Activated T-helper 9 cell treated with anti-CD3 and anti-CD28 coated beads, Interleukin-2, amount 50 U/mL, for 16 hours (primary cell): ENCODE measurements at places on chromosomes 6 and 20.

- DNase-seq = no peak
Measured at GRCh38 chr6:108492131-108492766, 68.5 kb upstream of the FOXO3 start.

GRCh38 chr6:19052219-19052618, 665.1 kb downstream of the RNF144B start:
- no peak for DNase-seq

DNA sequence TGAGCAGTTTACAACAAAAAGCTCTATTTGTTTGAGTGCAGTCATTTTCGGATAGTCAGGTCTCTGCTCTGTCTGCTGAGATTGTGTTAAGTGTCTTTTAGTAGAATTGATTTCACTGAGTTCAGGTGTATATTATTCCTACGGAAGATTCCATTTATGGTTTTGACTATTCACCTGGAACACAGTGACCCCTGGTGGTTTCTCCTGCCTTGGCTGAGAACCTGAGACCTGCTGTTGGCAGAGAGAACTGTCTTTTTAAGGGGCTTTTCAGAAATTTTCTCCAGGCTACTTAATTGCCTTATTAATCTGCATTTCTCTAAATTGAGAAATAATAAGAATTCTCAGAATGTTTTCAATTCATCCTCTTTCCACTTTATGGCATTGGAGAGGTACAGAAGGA, 508.0 kb downstream of the TBC1D32 start:
- no peak for DNase-seq

DNA sequence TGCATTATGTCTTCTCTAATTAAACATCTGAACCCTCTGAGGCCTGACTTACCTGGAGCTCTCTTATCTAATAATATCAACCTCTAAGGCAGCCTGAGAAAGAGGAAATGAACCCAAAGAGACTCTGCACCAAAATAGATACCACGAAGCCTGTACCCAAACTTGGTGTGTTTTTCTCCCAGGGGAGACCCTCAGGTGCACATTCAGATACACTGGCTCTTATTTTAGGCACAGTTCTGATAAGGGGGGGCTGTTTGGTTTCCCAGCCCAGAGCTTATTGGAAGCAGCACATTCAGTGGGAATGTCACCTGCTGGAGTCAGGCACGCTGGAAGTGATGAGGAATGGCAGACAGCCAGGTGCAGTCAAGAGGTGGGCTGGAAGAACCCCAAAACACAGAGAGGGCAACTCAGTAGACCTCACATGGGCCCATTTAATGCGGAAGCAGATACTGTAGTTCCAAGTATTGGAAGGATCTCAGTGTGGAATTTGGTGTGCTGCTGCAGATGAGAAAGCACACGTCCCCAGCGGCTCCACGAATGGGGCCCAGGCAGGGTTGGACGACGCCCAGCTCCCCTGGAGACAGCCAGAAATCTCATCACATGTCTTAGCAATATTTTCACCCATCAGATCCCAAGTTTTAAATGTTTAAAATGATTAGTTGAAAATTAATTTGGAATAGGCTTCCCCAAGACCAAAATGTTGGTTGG, 9.7 kb upstream of the CCR6 start:
- no peak for DNase-seq

DNA sequence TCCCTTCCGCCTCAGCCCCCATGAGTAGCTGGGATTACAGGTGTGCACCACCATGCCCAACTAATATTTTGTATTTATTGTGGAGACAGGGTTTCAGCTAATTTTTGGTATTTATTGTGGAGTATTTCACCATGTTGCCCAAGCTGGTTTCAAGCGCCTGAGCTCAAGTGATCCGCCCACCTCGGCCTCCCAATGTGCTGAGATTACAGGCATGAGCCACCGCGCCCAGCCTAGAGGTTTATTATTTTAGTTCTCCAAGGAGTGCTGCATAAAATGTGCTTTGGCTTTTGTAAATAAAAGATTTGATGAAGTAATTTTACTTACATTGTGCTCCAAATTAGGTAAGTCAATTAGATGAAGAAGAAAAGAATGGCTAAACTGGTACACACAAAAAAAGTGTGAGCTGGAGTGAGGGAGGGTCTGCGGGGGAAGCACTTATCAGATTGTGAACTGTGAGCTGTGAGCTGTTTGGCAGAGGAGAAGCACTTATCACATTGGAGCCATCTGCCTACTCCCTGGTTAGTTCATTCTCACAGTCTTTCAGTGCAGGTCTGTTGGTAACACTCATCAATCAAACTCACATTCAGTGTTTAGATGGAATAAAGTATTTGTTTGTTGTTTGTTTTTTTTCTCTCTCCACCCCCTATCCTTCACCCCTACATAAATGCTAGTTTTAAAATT, 398.0 kb downstream of the EPHA7 start:
- DNase-seq = no peak

- no peak for DNase-seq
Measured at GRCh38 chr6:154197196-154197860, 158.3 kb downstream of the OPRM1 start.

- DNase-seq = no peak
Measured at GRCh38 chr6:42095776-42096541, 45.6 kb downstream of the TAF8 start.

GRCh38 chr20:46139266-46139889, 21.3 kb downstream of the CD40 start:
- DNase-seq = no peak

DNA sequence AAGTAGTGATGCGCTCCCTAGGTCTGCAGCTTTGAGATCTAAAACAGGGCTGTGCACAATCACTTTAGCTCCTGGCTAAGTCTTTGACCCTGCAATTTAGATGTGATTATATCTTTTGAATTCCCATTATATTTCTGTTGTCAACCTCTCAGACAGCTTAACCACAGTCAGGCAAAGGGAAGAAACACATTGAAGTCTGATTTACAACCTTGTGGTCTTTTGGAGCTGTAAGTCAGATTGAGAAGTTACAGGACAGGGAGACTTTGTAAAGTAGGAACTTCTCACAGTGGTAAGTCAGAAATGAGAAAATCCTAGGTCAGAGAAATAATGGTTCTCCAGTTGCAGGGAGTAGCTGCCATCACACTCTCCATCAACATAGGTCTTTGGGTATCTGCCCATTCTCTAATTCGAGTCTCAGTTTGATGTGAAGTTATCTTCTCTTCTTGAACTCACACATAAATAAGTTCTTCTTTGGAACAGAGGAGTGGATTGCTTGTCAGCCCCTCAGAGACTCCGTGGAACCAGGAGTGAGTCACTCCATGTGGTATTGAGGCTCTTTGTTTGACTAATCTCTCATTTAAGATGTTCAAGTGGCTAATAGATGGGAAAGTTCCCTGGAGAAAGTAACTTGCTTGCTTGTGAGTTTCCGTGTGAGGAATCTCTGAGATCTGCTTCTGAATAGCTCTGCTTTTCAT, 35.0 kb upstream of the SGK1 start:
- DNase-seq = no peak

GRCh38 chr6:53811082-53811481, 16.3 kb downstream of the LRRC1 start:
- no peak for DNase-seq

DNA sequence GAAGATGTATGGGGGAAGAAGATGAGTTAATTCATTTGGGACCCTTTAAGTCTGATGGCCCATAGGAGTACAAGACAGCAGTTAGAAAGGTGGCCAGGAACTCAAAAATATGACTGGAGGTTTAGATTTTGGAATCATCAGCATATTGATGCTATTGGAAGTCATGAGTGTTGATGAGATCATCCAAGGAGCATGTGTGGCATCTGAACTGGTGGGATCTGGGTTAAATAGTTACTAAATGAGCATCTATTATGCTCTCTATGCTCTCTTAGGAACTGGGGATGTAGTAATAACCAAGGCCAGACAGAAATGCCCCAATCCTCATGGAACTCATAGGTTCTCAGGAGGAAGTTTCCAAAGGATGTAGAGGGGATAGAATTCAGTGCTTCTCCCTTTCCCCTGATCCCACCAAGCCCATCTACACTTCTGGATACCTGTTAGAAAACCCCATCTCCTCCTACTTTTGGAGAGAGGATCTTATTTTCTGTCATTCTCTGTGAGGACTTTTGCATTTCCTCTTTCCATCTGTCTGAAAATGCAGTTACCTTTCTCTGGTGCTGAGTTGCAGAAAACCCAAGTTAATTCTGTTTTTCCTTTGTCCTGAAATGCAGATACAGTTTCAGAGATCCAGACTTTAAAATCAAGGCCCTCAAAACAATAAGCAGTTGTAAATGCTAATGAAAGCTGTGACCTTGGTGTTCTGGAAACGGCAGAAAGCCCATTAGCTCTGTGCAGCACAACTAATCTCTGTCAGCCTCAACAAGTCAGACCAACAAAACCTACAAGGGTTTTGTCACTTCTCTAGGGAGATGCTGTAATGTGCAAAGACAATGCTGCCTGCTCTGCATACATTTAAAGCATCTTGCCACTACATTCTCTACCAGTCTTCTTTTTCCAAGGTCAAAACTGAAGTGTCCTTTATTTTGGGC, 65.8 kb downstream of the TBC1D7 start:
- DNase-seq = no peak

GRCh38 chr6:36127462-36128016, 2.8 kb upstream of the MAPK13 start:
- DNase-seq = no peak

DNA sequence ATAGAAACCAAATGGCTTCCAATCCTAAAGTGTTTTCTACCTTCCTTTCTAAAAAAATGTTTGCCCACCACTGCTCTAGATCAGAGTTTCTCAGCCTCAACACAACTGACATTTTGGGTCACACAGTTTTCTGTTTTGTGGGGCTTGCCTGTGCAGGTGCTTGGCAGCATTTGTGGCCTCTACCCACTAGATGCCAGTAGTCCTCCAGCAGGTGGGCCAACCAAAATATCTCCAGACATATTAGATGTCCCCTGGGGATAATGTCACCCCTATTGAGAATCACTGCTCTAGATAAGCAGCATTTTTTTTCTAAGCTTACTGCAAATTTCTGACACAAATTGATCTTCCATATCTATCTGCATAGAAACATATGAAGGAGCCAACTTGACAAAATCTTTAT, 26.3 kb upstream of the EPM2A start:
- DNase-seq = no peak

DNA sequence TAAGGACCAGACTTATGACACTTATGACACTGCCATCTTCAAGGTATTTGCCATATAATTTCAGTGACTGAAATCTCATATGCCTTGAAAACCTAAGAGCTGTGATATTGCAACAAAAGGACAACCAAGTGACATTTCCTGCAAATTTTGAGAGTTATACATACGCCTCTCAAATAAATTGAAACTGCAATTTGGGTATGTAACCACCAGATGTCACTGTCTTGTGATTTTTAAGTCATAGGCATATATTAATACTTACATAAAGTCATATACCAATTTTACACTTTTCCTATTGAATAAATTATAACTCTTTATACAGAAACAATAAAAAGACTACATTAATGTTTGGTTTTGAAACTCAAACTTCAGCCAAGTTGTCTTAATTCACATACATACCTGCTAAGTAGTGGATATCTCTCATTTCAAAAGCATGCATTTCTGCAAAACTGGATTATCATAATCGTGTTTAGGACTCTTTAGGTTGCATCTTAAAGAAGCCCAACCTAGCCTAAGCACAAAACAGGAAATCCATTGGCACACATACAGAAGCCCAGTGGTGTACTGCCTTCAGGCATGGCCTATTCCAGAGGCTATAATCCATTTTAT, 180.2 kb downstream of the PACRG start:
- no peak for DNase-seq

- DNase-seq = no peak
Measured at GRCh38 chr20:24935766-24936525, 13.1 kb upstream of the CST7 start.

- no peak for DNase-seq
Measured at GRCh38 chr6:105120570-105120969, 59.2 kb downstream of the POPDC3 start.

GRCh38 chr20:35224536-35224935, 2.0 kb upstream of the MMP24 start:
- no peak for DNase-seq

- no peak for DNase-seq
Measured at GRCh38 chr6:106446983-106447382, 86.5 kb downstream of the CRYBG1 start.

GRCh38 chr6:39389484-39389767, 66.9 kb upstream of the KCNK16 start:
- DNase-seq = no peak

DNA sequence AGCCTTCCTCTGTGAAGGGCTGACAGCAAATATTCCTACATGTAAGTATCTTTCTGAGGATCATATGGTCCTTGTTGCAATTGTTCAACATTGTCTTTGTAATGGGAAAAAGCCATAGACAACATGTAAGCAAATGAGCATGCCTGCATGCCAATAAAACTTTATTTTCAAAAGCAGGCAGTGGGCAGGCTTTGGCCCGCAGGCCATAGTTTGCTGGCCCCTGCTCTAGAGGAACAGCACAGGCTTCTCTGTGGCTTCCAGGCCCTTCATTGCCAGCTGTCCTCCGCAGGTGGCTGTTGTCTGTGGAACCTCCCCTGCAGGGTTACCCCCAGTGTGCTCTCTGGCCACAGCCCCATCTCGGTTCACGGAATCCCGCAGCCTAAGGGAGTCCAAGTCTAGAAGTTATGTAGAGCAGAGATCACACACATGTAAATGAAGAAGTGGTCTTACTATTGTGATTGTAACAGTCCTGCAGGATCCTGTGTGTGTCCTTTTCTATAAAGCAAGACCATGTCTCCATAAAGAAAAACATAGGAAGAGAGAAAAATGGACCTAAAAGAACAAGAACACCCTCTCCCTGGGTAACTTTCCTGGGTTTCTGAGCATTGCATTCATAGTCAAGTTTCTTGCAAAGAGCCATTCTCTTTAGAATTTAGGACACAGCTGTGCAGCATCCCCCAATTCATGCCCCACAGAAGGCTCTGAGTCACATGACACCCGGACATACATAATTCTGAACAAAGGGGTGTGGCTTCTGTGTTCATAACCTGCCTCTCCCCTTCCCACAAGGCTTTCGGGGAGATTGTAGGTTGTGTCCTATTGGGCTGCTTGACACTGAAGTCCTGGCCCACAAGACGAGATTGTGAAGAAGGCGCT, 10.0 kb downstream of the UNC93A start:
- no peak for DNase-seq

- DNase-seq = no peak
Measured at GRCh38 chr6:52540286-52540902, 36.5 kb downstream of the TRAM2 start.

- DNase-seq = no peak
Measured at GRCh38 chr20:48302149-48302548, 516.9 kb upstream of the SULF2 start.

DNA sequence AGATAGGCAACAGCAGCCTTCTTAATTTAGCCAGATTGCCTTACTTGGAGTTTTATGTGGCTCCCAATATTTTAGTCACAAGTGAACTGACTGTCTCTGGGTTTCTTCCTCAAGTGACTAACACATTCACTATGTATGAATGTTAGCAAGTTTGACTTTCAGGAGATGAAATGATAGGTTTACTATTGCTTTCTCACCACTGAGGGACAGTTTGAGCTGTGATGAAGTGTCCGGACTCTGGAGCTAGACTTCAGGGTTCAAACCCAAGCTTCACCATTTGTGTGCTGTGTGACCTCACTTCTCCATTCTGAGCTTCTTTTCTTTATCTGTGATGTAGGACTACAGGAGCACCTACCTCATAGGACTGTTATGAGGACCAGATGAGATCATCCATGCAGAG, 8.2 kb downstream of the DHX35 start:
- no peak for DNase-seq
